Stimulated activated CD8-positive, alpha-beta memory T cell treated with anti-CD3 and anti-CD28 coated beads, Interleukin-7, amount 100 ng/mL, for 4 hours (primary cell): ENCODE measurements at places on chromosomes 12 and 14.
A peak's percentile ranks its signal among the peaks of the same experiment; 100 is the strongest.

- DNase-seq: peak; percentile 1
These were observed 1.2 kb downstream of the PAWR start for GRCh38 chr12:79689477-79690141.

DNA sequence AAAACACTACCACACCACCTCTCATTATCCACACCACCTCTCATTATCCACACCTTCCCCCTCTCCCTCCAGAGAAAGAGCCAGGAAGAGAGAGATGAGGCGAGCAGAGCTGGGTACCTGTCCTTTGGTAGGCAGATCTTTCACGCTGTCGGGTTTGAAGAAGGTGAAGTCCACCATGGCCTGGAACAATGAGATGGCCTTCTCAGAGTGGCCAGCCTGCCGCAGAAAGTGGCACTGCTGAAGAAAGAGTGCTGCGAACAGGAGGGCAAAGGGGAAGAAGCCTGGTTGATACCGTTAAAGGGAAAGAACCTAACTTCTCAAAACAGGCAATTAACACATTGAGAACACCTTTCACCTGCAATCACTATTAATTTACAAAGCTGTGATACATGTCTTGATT lies 30.6 kb downstream of the NRDE2 start:
- DNase-seq: no peak

DNA sequence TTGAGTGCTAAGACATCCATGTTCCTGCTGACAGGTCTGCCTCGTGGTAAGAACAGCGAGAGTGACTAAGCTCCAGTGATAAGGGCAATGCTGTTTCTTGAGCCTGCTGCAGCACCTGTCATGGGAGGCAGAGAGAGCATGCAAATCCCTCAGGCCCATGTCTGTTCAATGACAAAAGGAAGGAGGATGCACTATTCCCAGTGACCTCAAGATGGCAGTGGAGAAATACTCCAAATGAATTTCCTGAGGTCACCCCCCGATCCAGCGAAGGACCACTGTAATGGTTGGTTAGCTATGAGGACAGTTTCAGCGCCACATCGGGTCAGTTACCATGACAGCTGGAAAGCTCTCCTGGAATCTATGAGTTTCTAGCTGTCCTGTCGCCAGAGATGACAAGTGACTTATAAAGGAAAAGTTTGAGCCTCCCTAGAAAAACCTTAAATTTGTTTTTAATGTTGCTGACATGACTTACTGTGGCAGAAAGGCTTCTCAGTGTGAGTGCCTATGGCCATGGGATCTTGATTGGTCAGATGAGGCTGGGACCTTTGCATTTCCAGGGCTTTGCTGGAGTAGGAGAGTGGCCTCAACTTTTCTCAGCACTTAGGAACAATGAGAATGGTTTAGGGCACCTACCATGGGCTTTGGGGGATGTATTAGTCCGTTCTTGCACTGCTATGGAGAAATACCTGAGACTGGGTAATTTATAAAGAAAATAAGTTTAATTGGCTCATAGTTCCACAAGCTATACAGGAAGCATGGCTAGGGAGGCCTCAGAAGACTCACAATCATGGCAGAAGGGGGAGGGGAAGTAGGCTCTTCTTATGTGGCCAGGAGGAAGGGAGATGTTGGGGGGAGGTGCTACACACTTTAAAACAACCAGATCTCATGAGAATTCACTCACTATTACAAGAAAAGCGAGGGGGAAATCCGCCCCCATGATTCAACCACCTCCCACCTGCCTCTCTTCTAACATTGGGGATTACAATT lies 88.0 kb upstream of the TMEM260 start:
- no peak for DNase-seq

DNA sequence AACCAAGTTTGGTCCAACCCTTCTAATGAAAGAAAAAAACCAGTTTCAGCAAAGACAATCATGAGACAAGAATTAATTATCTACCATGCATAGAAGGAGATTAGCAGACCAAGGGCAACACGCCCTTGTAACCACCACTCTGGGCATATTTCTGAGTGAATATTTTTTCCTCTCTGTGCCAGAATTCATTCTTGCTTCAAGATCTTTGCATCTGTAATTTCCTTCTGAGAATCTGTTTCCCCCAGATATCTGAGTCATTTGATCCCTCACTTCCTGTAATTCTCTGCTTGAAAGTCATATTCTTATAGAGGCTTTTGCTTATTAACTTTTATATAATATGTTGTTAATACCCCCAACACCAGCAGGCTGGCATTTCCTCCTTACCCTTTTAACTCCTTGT lies 243.7 kb downstream of the SLC16A7 start:
- no peak for DNase-seq

DNA sequence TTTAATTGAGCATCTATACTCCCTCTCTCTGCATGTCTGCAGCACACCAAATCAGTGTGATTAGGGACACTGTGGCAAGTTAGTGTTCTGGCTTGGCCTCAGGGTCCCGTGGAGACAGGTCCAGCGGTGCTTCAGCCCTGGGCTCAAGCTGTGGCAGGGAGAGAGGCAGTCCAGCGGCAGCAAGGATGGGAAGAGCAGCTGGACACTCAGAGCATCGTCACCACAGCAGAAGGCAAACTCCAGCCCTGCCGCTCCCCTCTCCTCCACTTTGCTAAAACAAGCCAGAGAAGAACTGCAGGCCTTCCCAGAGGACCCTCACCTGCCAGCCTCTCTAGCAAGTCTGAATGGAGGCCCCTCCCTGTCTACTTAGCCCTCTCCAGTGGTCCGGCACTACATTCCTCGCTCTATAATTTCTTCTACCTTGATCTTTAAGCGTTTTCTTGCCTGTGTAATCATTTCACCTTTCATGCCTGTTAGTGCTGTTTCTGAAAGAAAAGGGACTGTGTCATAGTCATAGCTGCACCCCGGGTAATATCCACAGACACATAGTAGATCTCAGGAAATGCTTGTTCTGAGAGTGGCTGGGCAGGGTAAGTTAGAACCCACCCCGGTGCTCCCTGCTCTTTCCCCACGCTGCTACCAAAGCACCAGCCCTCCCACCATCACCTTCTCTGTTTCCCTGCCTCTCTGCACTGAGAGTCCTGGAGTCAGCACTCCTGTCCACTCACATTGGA lies 22.1 kb downstream of the ZFP36L1 start:
- DNase-seq: no peak

GRCh38 chr12:88428350-88428749 lies 151.9 kb downstream of the KITLG start:
- no peak for DNase-seq

DNA sequence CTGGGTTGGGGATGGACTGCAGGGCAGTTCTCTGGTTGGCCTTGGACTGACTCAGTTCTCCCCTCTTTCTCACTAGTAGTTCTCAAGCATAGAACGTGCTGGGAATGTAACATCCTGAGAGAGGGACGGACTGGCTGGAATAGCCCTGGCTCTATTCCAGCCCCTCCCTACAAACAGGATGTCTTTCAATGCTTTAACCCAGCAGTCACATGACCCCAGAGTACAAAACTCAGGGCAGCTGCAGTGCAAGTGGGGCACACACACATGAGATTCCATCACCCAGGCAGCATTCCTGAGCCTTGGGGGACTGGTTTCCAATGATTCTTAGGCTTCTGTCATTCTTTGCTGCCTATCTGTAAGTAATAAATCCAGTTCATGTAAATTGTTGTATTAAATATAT lies 1.6 kb upstream of the ACOT6 start:
- no peak for DNase-seq

GRCh38 chr12:32273063-32273522 lies 126.3 kb upstream of the FGD4 start:
- no peak for DNase-seq

DNA sequence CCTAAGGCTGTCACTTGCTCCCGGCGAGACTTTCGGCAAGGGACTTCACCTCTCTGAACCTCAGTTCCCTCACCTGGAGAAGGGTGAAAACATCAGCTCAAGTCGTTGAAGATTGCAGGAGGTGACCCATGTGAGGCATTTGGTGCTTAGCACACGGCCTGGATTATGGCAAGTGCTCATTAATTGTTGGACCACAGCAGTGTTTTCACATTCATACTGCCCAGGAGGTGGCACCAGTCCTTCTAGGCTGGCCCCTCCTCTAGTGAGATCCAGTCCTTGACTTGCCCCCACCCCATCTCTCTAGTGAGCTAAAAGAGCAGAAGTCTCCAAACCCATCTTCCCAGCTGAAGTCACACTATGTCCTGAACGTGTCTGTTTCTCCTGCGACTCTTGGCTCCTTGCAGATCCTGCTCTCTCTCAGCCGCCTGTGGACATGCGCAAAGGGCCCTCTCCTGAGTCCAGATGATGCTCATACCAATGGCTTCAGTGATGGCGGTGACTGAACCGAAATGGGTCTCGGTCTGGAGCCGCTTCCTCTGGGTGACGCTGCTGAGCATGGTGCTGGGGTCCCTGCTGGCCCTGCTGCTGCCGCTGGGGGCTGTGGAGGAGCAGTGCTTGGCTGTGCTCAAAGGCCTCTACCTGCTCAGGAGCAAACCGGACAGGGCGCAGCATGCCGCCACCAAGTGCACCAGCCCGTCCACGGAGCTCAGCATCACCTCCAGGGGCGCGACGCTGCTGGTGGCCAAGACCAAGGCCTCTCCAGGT lies 1.6 kb downstream of the FICD start:
- no peak for DNase-seq

- DNase-seq: no peak
These were observed 116.6 kb downstream of the SLC35F4 start for GRCh38 chr14:57749267-57749666.

- no peak for DNase-seq
These were observed 534.7 kb downstream of the RPS29 start for GRCh38 chr14:49051328-49052060.

DNA sequence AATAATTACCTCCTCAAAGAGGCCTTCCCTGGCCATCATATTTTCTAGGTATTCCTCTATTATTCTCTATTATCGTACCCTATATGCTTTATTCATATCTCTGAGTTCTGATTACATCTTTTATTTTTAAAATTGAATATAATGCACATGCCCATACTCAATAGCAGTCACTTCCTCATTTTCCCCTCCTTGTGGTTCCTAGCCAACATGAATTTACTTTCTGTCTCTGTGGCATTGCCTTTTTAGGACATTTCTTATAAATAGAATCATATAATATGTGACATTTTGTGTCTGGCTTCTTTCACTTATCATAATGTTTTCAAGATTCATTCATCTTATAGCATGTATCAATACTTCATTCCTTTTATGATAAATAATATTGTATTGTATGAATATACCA lies 74.4 kb upstream of the TRHDE start:
- no peak for DNase-seq

- peak; percentile 18 for DNase-seq
These were observed 18.0 kb downstream of the LRRC74A start for GRCh38 chr14:76844223-76844622.

GRCh38 chr12:93109551-93110203 lies 180.6 kb upstream of the EEA1 start:
- DNase-seq: no peak

DNA sequence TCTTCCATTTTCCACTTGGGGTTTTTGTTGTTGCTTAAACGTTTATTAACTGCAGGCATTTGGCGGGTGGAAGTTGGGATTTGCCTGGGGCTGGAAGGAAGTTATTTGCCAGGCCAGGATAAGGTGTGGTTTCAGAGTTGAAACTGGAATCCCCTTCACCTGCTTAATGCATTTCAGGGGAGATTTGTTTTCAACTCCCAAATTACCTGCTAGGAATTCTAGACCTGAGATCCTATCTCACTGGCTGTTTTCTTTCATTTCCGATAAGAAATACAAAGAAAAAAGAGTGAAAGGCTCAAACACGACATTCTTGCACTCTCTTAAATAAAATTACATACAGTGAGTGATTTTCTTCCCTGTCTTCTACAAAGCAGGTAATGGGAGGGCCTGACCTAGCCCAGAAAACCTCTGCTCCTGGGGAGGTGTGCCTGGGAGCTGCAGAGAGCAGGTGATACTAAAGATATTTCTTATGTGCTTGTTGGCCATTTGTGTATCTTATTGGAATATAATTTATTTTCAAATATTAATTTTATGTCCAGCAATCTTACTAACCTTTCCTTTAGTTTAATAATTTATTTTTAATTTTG lies 278.2 kb downstream of the ZFP36L1 start:
- DNase-seq: no peak

- no peak for DNase-seq
These were observed 108.6 kb downstream of the VRK1 start for GRCh38 chr14:96905825-96906224.

DNA sequence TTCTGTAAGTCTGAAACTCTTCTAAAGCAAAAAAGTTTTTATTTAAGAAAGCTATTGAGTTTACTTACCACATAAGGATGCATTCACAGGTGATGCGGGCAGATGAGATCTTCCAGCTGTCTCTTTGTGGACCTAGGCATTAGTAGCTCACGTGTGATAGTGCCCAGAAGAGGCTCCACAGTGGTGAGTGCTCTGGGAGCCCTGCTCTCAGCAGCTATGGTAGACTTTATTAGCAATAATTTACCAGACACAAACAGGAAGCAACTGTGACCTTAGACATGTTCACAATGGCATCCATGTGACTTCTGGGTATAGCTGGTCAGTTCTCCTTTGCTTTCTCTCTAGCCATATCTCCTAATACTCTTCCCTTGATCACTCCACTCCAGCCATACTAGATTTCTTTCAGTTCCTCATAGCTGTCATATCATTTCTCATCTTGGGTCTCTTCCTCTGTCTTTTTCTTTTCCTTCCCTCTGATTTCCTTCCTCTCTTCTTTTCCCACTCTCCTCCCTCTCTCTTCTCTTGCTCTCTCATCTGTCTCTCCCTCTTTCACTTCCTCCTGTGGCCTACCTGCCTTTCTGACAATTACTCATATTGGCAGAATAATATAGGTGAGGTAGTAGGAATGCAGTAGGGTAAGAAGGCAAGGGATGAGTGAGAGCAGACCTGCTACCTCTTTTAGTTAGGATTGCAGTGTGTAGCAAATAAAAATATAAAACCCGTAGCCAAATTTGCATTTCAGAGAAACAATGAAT lies 75.2 kb upstream of the SCAF11 start:
- DNase-seq: no peak

- DNase-seq: no peak
These were observed 9.5 kb upstream of the PGF start for GRCh38 chr14:74964787-74965485.

GRCh38 chr12:7716381-7716780 lies 5.1 kb downstream of the DPPA3 start:
- no peak for DNase-seq

GRCh38 chr14:33943096-33943883 lies 7.6 kb downstream of the EGLN3 start:
- DNase-seq: no peak

DNA sequence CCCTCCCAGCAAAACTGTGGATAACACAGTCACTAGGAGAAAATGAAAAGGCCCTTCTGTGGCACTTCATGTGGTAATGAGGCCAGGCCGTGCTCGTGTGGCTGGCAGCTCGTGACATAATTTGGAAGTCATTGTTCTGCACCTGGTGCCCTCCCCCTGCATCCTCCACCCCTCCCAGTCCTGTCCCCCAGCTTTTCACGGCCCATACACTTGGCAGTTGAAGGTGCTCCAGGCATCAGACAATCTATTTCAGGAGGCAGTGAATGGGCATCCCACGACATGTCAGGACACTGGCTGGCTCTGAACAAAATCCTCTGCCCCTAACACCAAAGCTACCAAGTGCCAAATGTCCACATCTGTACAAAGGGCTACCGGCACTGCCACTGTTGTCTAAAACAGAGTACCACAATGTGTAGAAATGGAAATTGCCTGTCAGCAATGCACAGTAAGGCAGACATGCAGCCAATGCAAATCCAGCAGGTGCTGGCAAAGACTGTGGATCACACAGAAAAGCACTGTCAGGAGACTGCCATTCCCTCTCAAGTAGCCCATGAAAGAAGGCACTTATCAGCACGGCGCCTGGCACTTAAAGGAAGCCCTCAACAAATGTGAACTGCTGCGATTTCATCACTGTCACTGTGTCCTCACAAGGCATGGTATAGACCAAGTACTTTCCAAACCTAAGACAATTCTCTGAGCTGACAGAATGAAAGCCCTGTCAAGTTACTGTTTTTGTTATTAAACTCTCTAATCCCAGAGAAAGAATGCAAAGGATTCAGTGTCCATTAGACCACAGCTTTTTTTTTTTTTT lies 39.1 kb downstream of the CORO1C start:
- no peak for DNase-seq
